Vagina (tissue), 2 donors: ENCODE measurements at places on chromosomes 16 and 17.

GRCh38 chr17:57068222-57068658 lies 16.8 kb upstream of the AKAP1 start:
- H3K27ac ChIP-seq = no peak overlapping the region
- no peak for DNase-seq
- no peaks in the 10 kb centered on the region for H3K36me3 ChIP-seq

GRCh38 chr16:54077050-54077821 lies 209.4 kb downstream of the IRX3 start:
- H3K36me3 ChIP-seq = no peaks in the 10 kb centered on the region
- H3K27me3 ChIP-seq = no peaks in the 10 kb centered on the region
- no peak overlapping the region for H3K27ac ChIP-seq
- DNase-seq = peak; percentile 76
- no peak overlapping the region for H3K4me3 ChIP-seq

DNA sequence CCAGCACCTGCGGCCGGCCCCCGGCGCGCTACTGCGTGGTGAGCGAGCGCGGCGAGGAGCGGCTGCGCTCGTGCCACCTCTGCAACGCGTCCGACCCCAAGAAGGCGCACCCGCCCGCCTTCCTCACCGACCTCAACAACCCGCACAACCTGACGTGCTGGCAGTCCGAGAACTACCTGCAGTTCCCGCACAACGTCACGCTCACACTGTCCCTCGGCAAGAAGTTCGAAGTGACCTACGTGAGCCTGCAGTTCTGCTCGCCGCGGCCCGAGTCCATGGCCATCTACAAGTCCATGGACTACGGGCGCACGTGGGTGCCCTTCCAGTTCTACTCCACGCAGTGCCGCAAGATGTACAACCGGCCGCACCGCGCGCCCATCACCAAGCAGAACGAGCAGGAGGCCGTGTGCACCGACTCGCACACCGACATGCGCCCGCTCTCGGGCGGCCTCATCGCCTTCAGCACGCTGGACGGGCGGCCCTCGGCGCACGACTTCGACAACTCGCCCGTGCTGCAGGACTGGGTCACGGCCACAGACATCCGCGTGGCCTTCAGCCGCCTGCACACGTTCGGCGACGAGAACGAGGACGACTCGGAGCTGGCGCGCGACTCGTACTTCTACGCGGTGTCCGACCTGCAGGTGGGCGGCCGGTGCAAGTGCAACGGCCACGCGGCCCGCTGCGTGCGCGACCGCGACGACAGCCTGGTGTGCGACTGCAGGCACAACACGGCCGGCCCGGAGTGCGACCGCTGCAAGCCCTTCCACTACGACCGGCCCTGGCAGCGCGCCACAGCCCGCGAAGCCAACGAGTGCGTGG lies 1.5 kb downstream of the NTN1 start:
- H3K27me3 ChIP-seq = no peaks in the 10 kb centered on the region
- peak overlapping the region; percentile 92 for H3K27ac ChIP-seq
- DNase-seq = no peak
- peaks cover 25% of the 10 kb centered on the region for H3K4me1 ChIP-seq
- H3K4me3 ChIP-seq = peak overlapping the region; percentile 67
- H3K36me3 ChIP-seq = no peaks in the 10 kb centered on the region

DNA sequence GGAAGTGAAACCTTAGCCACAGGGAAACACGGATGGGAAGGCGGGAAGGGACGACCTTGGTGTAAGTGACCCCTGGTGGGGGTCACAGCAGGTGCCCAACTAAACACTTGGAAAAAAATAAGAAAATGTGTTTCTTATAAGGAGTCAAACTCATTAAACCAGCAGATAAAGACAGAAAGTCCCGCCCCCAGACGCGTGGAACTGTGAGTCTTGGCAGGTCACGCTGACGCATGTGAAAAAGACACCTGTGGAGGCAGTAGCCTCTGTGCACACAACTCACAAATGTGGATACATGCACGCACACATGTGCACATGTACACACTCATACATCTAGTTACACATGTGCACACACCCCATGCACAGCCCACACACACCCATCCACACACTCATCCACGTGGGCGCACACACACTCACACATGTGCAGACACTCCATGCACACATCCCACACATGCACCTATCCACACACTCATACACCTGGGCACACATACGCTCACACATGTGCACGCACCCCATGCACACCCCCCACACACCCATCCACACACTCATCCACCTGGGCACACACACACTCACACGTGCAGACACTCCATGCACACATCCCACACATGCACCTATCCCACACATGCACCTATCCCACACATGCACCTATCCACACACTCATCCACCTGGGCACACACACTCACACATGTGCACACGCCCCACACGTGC lies 432.4 kb downstream of the SOX9 start:
- no peak for DNase-seq
- no peaks in the 10 kb centered on the region for H3K4me1 ChIP-seq
- H3K27ac ChIP-seq = no peak overlapping the region
- no peaks in the 10 kb centered on the region for H3K36me3 ChIP-seq
- H3K4me3 ChIP-seq = no peak overlapping the region
- no peaks in the 10 kb centered on the region for H3K27me3 ChIP-seq

DNA sequence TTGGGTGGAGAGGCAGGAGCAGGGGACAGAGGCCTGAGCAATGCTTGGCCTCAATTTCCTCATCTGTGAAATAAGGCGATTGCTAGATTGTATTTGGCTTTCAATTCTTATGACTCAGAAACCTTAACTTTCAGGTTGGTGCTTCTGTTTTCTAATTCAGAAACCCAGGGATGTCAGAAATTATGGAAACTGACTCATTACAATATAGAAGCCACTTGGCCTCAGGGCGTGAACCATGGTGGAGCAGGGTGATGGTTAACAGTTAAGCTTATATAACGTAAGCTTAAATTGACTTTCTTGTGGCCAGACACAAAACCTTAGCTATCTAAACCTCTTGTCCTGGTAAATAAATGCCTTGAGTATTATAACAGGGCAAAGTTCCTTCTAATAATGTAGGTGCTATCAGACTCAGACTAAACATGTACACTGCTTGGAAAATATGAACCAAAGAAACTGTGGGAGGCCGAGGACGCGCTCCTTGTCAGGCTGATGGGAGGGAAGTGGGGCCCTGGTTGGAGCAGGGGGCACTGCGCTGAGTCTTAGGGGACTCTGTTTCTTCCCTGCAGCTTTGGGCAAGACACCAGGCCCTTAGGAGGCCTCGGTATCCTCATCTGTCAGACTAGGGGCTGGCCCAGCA lies 17.1 kb upstream of the SREBF1 start:
- H3K4me1 ChIP-seq = peaks cover 30% of the 10 kb centered on the region
- no peak overlapping the region for H3K27ac ChIP-seq
- no peak for DNase-seq
- no peak overlapping the region for H3K4me3 ChIP-seq
- no peaks in the 10 kb centered on the region for H3K27me3 ChIP-seq

GRCh38 chr17:32854832-32855389 lies 22.0 kb downstream of the MYO1D start:
- no peak for DNase-seq
- H3K4me1 ChIP-seq = peaks cover 18% of the 10 kb centered on the region
- H3K27me3 ChIP-seq = no peaks in the 10 kb centered on the region
- H3K4me3 ChIP-seq = no peak overlapping the region
- H3K36me3 ChIP-seq = no peaks in the 10 kb centered on the region
- H3K27ac ChIP-seq = no peak overlapping the region

DNA sequence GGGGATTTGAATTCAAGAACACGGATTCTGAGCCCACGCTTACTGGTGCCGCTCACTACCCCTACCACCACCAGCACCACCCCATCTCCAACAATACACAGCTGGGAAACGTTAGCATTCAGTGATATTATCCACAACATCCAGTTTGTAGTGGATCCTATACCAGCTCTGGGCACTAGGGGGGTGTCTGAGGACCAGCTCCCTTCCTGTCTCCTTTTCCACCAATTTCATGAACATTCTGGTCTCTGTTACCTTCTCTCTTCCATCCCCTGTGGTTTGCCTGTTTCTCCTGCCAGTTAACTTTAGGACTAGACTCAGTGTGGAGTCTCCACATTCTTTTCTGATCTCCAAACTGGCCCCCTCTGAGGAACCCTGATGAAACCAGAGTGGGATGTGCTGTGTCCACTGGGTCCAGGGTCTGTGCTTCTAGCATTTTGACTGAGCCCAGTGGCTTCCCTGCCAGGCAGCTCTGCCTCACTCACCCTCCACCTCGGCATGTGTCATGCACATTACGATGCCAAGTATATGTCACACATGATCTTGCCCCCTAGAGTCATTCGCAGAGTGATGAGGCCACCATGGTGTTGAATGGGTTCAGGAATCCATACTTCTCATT lies 187.0 kb upstream of the CDH13 start:
- H3K27me3 ChIP-seq = no peaks in the 10 kb centered on the region
- no peak for DNase-seq
- no peak overlapping the region for H3K4me3 ChIP-seq
- no peaks in the 10 kb centered on the region for H3K36me3 ChIP-seq
- H3K4me1 ChIP-seq = no peaks in the 10 kb centered on the region
- H3K27ac ChIP-seq = no peak overlapping the region

- H3K4me3 ChIP-seq = no peak overlapping the region
- H3K4me1 ChIP-seq = no peaks in the 10 kb centered on the region
- no peaks in the 10 kb centered on the region for H3K36me3 ChIP-seq
- no peak for DNase-seq
- no peaks in the 10 kb centered on the region for H3K27me3 ChIP-seq
These were observed 863.5 kb upstream of the CDH8 start for GRCh38 chr16:62899737-62900136.

GRCh38 chr16:19857593-19858339 lies 26.9 kb downstream of the GPRC5B start:
- no peaks in the 10 kb centered on the region for H3K4me1 ChIP-seq
- no peak for DNase-seq
- H3K36me3 ChIP-seq = peaks cover 7% of the 10 kb centered on the region
- H3K27ac ChIP-seq = no peak overlapping the region

DNA sequence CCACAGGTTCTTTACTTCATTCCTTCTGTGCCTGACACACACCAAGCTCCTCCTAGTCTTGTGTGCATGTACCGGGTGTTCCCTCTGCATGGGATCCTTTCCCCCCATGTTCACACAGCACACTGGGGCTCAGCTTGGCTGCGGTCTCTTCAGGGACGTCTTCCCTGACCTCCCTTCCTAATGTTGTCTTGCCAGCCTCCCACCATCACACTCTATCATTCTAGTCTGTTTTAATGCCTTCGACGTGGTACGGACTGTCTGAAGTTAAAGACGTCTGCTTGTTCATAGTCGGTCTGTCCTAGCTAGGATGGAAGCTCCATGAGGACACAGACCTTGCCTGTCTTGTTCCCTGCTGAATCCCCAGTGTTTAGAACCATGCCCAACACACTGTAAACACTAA lies 60.1 kb downstream of the USP31 start:
- no peak overlapping the region for H3K27ac ChIP-seq
- no peak for DNase-seq
- H3K27me3 ChIP-seq = no peaks in the 10 kb centered on the region
- no peaks in the 10 kb centered on the region for H3K4me1 ChIP-seq
- H3K36me3 ChIP-seq = no peaks in the 10 kb centered on the region

DNA sequence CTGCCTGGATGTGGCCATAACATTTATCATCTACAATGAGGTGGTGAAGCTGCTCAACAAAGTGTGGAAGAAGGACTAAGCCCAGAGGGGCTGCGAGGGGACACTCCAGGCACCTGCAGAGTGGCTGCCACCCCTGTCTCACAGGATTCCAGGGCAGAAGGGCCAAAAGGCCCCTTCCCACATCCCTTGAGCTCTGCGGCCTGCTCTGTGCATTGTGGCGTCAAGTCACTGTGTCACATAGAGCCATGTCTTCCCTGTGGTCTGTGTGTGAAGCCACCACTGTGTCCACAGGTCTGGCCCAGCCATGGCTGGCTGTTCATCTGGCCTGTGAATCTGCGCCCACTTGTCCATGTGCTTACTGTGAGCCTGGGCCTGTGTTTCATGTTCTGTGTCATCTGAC lies 1714.6 kb downstream of the TP53TG3F start:
- no peaks in the 10 kb centered on the region for H3K36me3 ChIP-seq
- H3K4me3 ChIP-seq = no peak overlapping the region
- no peaks in the 10 kb centered on the region for H3K4me1 ChIP-seq
- no peak for DNase-seq

GRCh38 chr16:86026916-86027315 lies 128.0 kb downstream of the IRF8 start:
- no peak overlapping the region for H3K27ac ChIP-seq
- no peaks in the 10 kb centered on the region for H3K36me3 ChIP-seq
- no peaks in the 10 kb centered on the region for H3K27me3 ChIP-seq
- H3K4me3 ChIP-seq = no peak overlapping the region
- H3K4me1 ChIP-seq = no peaks in the 10 kb centered on the region
- no peak for DNase-seq

GRCh38 chr16:29645694-29646187 lies 17.3 kb upstream of the SPN start:
- no peaks in the 10 kb centered on the region for H3K36me3 ChIP-seq
- no peak for DNase-seq
- no peaks in the 10 kb centered on the region for H3K27me3 ChIP-seq
- H3K27ac ChIP-seq = no peak overlapping the region

DNA sequence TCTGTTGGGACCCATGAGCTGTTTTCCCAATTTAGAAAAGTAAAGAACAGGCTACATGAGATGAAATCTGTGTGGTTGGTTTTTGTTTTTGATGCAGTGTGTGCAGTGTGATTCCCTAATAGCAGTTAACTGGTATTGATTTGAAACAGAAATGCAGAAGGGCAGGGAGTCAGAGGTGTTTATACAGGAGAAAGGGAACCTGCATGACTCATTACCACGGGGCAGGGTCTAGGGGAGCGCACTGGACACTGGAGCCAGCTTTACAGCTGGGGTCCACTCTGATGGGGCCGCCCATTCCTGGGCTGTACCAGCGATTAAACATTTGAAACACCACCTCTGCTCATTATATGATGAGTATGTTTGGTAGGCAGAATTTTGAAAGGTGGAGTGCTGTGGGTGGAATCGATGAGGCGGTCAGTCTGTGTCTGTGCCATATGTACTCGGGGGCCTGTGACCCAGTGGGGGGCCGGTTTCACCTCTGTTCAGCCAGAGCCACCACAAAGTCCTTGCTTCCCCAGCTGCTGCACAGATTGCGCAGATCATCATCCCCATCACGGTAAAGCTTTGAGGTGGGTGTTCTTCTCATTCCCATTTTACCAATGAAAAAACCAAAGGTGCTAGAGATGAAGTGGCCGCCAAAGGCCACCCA lies 142.5 kb downstream of the CMIP start:
- no peak overlapping the region for H3K4me3 ChIP-seq
- H3K27ac ChIP-seq = no peak overlapping the region
- no peaks in the 10 kb centered on the region for H3K36me3 ChIP-seq
- peaks cover 31% of the 10 kb centered on the region for H3K4me1 ChIP-seq

DNA sequence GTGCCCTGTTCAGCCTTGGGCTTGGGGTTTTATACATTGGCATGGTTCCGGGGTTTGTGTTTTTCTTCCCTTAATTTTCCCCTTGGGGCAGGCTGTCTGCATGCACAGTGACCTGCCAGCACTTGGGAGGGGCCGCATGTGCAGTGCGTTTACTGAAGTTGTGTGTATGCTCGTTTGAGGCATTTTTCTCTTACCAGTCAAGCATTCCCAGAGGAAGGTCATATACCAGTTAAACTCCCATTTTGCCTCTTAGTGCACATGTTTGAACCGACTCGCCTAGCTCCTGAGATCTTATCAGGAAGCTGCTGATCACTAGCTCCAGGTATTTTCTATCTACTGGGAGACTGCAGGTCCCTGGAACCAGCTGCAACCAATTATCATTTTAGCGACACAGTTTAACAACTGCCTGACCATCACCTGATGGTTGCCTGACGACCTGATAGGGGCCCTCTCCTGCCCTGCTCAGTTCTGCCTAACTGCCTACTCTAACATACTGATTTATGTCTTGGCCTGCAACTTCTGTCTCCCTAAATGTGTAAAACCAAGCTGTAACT lies 51.4 kb downstream of the MFSD11 start:
- H3K4me1 ChIP-seq = peaks cover 22% of the 10 kb centered on the region
- no peak for DNase-seq
- no peaks in the 10 kb centered on the region for H3K27me3 ChIP-seq
- no peak overlapping the region for H3K27ac ChIP-seq
